ENCODE measurements at places on chromosomes 11 and 22.

GRCh38 chr11:27757953-27758352, 57.7 kb upstream of the BDNF start:
- DNase-seq = no peak

- DNase-seq = no peak
These were observed 1.5 kb downstream of the MAFF start for GRCh38 chr22:38203090-38203810.

GRCh38 chr22:26143806-26144325, 25.4 kb upstream of the SEZ6L start:
- DNase-seq = no peak

GRCh38 chr11:60378354-60378753, at the start of gene MS4A7:
Gene MS4A7 (plus strand): TSS chr11:60378532. CDS start chr11:60383142, 4,610 bp downstream.
- DNase-seq = no peak

DNA sequence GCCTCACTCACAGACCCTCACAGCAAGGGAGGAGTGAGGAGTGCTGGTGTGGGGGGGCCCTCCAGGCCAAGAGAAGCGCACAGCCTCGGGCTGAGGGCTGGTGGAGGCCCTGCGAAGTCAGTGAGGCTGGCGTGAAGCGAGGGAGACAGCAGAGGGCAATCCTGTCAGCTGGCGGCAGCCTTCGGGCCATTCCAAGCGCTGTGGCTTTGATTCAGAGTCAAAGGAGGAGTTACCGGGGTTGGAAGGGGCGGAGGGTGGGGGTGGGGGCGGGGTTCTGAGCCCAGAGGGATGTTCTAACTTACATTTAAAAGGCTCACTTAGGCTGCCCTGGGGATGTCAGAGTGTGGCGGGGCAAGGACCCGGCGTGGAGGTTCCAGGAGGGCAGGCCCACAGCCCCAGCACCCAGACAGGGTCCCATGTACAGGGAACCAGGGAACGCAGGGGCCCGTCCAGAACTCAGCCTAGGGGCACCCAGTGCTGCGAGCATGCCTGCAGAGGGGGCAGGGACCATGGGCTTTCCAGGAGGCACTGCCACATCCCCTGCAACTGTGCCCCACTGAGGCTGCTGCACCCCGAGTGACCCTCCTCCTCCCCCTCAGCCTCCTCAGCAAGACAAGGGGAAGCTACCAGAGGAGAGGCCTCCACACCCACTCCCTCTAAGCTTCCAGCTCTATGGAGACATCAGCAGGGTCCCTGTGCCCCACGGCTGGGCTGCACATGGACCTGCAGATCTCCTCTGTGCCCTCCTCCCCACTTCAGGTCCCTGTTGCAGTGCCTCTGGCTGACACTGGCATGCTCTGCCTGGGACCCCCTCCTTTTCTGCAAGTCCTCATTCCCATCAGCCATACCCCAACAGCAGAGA, 39.7 kb upstream of the TTLL12 start:
- no peak for DNase-seq

GRCh38 chr22:23157560-23158515, 12.6 kb downstream of the RAB36 start:
- no peak for DNase-seq

DNA sequence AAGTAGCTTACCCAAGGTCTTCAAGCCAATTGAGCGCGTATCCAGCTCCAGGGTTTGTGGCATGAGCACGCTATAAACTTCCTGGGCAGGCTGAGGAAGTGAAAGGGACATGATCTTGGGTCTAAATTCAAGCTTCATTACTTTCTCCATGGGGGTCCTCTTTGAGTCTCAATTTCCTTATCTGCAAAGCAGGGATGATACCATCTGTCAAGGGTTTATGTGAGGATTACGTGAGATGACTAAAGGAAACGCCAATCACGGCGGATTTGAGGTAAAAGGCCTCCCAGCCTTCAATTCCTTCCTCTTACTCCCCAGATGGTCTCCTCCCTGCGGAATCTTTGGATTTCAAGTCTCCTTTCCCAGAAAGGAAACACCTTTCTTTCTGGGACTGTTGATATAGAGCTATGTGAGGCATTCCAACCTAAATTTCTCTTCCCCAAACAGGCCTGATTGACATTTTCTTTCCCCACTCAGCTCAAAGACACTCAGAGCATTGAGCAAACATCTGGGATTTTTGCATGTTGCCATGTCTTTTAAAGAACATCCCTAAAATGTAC, 474.4 kb downstream of the INSC start:
- DNase-seq = no peak

- DNase-seq = no peak
These were observed 19.1 kb downstream of the TNRC6B start for GRCh38 chr22:40196628-40197360.

GRCh38 chr11:70618431-70619101, 220.2 kb downstream of the CTTN start:
- DNase-seq = no peak

Measured in SW 1271 (cell line).